Stimulated activated CD4-positive, alpha-beta T cell treated with anti-CD3 and anti-CD28 coated beads, TNF-alpha, amount 100 ng/mL, for 1 hour (primary cell): ENCODE measurements at places on chromosomes 11 and 22.

DNA sequence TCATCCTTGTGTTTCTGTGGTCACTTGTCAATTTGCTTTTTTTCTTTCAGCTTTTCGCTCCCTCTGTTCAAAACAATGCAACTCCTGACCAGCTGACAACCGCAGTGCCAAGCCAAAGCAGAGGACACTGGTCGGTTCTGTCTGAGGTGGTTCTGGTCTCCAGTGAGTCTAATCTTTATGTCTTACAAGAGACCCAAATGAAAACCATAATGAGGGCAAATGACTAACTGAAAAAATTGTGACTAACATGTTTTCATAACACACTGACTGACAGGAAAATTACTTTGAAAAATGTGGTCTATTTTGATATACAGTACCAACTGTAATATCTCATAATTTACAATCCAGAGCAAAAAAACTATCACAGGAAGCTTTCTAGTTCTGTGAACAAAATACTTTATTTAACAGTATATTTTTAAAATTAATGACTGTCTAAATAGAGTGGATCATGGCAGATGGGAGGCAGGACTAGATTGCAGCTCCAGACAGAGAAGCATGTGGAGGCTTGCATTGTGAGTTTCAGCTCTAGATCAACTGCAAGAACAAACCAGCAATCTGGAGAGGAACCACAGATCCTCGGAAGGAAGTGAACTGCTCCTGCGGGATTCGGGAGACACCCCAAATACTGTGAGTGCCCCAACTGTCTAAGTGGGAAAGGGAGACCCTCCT, 311.8 kb downstream of the SBF2 start:
- DNase-seq = no peak

DNA sequence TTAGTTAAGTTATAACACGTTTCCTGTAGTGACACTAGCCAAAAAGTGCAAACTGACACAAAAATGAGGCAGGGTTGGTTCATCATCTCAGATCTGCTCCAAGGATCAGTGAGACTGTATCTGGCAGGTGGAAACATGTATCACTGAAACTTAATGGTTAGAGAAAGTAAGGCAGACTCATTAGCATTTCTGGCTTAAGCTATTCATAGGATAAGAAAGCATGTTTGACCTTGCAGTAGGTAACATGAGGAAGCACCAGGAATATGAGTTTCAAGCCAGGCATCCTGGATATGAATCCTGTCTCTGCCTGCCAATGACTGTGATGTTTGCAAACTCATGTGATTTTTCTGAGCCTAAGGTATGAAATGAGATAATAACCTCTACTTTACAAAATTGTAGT, 732.1 kb downstream of the NELL1 start:
- DNase-seq = no peak

- no peak for DNase-seq
Observed at GRCh38 chr22:31603574-31603973, 58.4 kb downstream of the PISD start.

DNA sequence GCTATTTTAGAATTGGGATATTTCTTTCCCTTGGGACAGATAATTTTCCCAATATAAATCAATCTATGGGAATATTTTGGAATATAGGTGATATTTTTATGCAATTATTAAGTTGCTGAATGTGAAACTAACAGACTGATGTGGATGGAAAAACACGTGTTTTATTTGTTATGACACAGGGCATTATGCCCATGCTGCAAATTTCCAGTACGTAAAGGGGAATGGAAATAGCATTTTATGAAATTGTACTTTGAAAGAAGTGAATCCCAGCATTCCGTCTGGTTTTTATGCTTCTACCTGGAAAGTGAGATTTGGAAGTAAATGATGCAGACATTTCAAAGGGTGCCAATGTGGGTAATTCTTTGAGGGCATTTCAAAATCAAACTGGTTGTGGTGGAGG, 142.7 kb downstream of the PARVA start:
- DNase-seq = no peak

DNA sequence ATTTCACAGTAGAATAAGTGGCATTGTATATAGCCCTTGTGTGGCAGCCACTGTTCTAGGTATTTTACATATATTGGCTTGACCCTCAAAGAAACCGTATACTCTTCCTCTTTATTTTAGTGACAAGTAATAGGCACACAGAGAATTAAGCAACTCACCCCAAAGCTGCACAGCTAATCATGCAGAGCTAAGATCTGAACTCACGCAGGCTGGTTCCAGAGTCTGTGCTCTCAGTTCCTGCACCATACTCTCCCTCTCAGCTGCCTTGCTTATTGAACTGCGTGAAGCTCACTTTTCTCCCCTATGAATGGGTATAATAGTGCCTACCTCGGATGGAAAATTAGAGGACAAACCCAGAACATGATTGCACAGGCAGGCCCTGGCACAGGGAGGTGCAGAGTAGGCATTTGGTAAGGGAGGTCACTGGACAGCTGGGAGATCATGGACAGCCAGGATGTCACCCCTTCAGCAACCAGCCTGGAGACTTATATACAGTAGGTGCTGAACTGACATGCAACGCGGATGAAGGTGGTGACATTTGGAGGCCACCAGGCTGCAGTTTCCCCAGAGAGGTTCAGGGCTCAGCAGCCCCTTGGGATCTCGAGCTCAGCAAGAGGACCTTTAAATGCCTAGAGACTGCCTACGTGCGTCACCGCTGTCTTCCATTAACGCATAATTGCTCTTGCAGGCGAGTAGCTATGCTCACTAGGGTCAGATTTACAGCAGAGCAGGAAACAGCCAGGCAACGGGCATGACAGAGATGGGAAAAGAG, 78.4 kb upstream of the TP53I11 start:
- DNase-seq = no peak

DNA sequence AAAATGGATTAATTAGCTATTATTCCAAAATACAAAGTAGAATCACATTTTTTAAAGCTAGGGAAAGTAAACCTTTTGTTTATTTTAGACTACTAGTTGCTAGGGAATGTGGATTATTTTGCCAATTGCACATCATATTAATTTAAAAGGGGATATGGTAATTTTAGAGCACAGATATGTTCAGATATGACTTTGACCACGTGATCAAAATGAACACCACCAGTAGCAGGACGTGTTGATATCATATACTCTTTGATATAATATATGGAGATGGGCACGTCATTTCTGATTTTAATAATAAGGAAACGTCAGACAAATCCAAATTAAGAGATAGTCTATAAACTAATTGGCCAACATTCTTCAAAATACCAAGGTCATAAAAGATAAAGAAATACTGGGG, 1188.3 kb upstream of the CNTN5 start:
- DNase-seq = no peak

DNA sequence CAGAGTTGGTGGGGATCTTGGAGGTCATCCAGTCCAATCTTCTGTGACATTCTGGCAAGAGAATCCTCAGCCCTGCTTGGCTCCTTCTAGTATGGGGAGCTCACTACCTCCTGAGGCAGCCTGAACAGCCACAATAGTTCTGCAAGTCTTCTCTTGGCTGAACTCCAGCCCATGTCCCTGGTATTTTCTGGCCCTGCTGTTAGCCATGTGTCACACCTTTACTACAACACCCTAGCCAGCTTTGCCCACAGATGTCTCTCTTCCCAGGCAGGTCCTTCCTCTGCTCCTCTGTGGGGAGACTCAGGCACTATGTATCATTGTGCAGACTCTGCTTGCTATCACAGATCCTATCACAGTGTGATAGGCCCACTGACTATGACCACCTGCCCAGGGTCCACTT, 297.7 kb downstream of the CTTN start:
- no peak for DNase-seq

DNA sequence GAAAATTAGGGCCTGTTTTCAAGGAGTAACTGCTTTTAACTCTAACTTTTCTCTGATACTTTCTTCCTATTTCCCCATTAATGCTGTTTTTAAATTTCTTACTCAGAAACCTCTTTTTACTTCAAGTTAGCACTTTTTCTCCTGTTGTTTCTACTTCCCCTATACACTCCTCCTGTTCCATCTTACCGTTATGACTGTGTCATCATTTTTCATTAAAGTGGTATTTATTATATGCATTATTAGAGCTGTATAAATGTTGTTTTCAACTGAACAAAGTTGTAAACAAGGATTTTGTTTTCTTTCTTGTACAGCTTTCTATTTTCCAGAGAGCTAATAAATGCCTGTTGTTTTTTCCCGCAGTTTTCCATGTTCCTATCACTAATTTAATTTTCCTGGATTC, 84.6 kb downstream of the EXT2 start:
- DNase-seq = no peak

DNA sequence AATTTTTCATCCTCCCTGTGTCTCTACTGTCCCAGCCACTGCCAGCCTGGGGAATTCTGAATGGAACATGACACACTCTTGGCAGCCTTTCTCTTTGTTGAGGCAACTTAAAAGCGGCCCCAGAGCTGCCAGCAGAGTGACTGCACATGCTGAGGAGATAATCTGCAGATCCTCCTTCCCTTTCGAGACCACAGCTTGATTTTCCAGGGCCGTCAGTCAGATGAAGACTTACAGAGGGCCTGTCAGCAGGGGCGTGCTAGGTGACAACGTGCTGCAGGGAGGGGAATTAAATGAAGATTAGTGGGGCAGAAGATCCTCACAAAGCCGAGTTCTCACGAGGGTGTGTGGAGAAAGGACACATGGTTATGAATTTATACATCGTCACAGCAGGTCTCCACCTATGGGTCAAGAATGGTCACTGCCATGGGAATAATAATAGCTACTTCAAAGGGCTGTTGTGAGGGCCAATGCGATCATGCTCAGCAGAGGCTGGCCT, 193.5 kb upstream of the PITPNB start:
- no peak for DNase-seq

- no peak for DNase-seq
Observed at GRCh38 chr11:131943295-131943694, 572.9 kb downstream of the NTM start.

GRCh38 chr22:17491090-17491640, 72.1 kb upstream of the SLC25A18 start:
- no peak for DNase-seq

GRCh38 chr11:85922367-85922766, 67.2 kb downstream of the CCDC83 start:
- DNase-seq = no peak

DNA sequence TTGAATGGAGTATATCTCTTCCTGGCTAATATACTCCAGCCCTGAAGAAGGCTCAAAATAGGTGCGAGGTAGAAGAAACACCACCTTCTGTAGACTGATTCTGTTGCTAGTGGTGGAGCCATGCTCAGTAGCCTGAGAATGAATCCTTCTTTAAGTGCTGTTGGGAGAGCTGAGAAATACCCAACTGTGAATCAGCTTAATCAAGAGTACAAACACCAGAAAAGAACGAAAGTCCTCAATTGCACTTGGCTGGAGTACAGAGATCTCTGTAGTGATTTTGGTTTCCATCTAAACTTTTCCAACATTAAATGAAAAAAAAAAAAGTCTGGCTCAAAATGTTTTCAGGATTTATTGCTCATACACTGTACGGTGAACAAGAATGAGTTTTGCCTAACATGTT, 619.1 kb downstream of the METTL15 start:
- no peak for DNase-seq

DNA sequence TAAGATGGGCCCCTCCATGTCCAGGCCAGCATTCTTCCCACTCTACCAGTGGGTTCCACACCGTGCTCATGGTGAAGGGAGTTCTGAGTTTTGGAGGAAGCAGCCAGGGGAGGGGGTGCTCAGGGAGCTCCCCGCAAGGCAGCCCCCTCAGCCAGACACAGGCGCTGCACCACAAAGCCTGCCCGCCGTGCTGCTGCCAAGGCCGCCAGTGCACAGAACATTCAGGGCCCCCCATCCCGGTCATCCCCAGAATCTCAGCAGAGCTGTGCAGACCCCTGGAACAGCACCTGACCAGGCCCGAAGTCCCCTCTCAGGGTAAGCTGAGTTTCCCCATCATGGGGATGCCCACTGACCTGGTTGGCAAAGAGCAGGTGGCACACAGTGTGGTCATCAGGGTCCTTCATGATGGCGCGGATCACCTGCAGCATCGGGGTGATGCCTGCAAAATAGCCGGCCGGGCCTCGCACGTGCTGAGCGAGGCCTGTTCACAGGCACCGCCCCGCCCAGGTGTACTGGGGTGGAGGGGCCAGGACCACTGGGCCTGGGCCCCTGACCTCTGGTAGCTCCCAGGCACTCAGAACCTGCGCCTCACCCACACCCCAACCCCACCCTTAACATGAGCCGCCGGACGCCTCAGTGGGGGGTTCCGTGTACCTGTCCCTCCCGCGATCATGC, 12.4 kb upstream of the POLDIP3 start:
- no peak for DNase-seq
